Stimulated activated CD8-positive, alpha-beta memory T cell treated with anti-CD3 and anti-CD28 coated beads, Interleukin-2, amount 100 ng/mL, for 1 hour (primary cell): ENCODE measurements at places on chromosomes 5 and 9.

DNA sequence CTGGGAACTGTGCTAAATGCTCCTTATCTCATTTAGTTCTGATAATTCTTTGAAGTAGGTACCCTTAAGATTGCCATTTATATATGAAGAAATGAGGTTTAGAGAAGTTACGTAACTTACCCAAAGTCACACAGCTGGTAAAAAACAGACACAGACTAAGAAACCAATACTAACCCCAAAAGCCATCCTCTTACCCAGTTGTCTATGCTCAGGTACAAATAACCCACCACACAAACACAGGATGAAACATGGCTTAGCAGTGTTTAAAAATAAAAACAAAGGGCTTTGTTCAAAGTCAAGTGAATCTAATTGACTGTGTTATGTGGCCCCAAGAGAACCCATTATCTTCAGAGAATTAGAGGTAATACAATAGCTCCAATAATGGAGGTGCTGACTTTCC, 37.0 kb upstream of the IL7R start:
- no peak for DNase-seq

DNA sequence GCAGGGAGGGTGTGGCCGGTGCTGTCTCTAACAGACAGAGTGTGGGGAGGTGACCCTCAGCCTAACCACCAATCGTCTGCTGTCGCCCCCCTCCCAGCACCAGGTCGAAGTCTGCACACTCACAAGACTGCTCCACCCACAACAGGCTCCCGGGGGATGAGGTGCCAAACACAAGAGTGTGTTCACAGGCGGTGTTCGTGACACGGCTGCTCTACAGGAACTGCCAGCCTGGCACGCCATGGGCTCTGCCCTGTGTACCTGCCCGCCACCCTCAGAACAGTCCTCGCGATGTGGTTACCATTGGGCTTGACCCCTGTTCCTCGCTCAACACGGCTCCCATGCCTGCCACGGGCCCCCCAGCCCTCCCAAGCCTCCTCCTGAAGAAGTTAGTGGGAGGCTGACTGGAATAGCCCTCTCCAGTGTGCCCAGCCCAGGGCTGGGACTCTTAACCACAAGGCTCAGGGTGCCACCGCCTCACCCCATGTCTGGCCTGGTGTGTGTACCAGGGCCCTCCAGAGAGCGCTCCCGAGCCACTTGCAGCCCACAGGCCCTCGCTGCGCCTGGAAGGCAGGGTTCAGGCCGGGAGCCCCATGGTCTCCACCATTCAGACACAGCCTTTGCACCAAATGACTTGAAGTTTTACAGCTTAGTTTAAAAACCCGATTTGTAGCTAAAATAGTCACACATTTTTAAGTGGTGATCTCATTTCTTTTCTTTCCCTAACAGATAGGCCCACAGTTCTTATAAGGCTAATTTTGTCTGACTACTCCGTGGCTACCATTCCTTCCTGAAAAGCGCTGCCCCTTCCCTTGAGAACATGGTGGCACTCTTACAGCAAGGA, 102.5 kb downstream of the CAMSAP1 start:
- no peak for DNase-seq

DNA sequence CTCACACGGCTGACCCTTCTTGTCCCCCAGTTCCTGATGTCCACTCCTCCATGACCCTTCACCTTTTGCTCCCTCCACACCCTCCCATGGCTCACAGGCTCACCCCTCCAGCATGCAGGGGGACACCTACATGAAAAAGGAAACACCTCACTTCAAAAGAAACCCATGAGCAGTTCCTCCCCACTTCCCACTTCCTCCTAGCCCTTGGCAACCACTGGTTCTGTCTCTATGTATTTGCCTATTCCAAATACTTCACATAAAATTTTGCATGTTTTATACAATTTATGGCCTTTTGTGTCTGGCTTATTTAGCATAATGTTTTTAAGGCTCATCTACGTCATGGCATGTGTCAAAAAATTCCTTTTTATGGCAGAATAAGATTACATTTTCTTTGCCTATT, 100.2 kb upstream of the S1PR3 start:
- no peak for DNase-seq

DNA sequence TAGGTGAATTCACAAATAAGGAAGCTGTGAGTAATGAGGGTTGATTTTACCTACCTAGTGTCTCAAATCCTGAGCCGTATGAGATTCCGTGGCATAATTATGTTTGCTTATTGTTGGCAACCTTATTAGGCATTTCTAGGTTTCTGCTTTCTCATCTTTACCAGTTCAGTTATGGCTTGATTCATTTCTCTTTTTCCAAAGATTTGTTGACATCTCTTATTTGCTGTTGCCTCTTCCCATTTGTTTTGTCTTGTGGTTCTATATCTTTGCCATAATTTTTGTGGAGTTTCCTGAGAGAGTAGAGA, 470 bp downstream of the IL31RA start:
- DNase-seq = no peak

- DNase-seq = no peak
Observed at GRCh38 chr9:114429488-114429887, 41.7 kb upstream of the AKNA start.

GRCh38 chr9:4886698-4887097, 94.0 kb downstream of the RCL1 start:
- DNase-seq = no peak

DNA sequence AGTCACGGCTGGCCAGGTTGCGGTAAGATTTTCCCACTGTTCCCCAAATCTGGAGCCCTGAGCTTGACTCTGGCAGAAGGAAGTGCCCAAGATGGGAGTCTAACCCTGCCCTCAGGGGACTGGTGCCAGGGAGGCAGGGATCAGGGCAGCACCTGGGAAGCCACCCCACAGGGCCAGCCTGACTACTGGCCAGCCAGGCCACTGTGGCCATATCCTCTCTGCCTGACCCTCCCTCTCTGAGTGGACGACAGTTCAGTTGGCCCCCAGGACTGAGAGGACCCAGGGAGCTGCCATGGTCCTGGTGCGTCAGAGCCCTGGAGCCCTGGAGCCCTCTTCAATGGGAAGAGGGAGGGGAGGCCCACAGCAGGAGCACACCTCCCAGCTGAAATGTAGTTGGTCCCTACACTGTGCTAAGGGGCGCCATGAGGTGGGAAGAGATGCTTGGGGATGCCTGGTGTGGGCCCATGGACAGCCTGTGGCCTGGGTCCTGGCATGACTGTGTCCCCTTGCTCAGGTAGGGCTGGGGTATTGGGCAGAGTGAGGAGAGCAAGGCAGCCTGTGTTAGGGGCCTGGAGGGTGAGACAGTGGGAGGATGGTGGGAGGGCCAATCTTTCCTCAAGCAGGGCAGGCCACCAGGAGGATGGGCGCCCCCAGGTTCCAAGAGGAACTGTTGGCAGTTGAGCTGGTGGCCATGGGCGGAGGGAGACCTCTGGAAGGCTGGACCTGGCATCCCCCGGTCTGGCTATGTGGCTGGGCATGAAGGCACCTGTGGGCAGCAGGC, 81.1 kb downstream of the PHF2 start:
- DNase-seq = no peak

DNA sequence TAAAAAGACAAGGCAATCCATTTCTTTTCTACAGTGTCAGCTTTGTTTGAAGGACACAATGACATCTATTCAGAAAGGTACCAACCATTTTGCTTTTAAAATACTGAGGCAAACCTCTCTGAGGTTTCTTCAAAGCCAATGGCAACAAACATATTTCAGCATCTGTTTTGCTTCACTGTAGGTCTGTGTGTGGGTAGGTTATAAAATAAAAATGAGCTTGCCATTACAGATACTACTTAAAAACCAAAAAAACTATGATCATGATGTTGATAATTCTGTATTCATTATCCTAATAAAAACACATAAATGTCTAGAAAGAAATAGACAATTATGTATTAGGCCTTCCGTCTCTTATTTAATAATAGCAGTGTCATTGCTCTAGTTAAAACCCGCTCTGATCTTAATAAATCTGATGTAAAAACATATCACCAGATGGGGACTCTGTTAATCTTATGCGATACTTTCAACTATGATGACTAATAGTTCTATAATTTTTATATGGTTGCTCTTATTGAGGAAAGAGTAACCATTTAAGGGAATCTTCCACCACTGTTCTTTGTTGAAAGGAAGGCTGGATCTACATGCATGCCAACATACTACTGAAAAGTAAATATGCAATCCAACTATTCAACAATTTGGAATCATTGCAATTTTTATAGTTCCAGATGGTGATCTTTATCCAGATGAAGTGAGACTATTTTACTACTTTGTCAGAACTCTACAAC, 647.2 kb downstream of the PDE4D start:
- DNase-seq = no peak

- no peak for DNase-seq
Observed at GRCh38 chr5:38734353-38734752, 111.5 kb upstream of the OSMR start.

DNA sequence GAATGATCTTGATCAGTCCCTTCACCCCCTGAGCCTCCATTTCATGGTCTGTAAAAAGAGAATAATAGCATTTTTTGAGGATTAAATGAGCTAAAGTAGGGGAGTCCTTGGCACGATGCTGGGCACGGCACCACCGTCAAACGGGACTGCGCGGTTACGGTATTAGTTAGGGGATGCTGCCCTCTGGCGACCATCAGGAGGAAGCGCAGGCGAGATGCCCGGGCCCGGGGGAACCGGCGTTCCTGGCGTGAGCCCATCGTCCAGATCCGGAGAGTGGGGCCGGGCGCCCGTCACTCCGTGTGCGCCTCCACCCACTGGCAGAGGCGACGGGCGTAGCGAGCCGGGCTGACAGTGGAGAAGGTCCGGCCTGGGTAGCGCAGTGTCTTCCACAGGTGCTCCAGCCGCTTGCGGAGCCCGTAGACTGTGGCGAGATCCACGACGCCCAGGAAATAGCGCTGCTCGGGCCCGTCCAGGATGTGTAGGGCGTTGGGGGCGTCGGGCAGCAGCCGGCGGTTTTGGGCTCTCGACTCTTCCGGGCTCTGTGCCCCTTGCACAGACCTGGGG, 4.8 kb upstream of the ST6GALNAC4 start:
- peak; percentile 67 for DNase-seq

GRCh38 chr5:56829137-56829908, 14.0 kb downstream of the MAP3K1 start:
- no peak for DNase-seq

DNA sequence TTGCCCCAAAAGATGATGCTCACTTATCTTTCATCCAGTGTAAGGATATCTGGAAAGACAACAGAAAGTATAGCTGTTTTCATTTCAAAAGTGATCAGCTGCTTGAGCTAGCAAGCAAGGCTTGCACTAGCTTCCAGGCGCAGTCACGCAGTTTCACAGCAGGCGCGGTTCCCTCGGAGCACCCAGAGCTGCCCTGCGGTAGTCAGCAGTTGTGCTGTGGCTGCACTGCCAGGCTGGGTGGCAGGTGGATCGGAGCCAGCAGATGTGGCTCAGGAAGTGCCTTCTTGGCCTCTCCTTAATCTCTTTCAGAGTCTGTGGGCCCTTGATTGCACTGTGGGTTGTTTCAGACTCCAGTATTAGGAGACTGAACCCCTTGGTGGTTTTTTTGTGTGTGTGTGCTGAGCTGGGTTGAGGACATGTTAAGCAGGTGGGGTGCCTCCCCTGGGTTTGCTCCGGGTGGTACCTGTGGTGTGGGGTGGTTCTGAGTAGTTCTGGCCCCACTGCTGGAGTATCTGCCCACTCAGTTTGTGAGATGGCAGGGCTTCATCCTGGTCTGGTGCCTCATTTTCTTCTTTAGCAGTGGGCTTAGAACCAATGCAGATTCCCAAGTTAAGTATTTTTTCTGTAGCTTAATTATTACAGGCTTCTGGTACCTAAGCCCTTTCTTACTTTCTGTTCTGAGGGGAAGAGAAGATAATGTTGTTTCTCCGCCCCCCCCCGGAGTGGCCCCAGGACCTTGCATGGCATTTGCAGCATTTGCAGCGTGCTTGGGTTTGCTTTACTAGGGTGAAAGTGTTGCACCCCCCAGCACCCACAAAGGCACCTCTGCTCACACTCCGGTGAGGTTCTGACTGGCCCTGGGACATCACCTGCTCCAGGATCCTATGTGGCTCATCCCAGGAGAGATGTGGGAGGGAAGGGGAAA, 16.4 kb downstream of the TENT4A start:
- no peak for DNase-seq

DNA sequence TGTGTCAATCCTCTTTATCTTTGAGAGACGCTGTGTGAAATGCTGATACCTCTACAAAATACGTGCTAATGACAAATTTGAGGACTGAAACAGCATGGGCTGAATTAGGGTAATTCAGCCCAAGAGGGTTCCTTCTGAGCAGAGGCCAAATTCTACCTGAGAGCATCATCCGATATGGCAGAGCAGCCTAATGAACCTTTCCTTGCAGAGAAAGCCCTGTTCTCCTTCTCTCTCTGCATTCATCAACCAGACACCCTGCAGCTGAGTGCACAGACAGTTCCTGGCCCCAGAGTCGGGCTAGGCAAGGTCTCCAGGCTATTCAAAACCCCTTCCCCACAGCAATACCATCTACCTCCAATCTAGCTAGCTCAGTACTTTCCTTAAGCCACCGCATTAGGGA, 77.9 kb downstream of the TRIM32 start:
- no peak for DNase-seq

GRCh38 chr9:88745276-88746001, 210.5 kb downstream of the NXNL2 start:
- DNase-seq = no peak

DNA sequence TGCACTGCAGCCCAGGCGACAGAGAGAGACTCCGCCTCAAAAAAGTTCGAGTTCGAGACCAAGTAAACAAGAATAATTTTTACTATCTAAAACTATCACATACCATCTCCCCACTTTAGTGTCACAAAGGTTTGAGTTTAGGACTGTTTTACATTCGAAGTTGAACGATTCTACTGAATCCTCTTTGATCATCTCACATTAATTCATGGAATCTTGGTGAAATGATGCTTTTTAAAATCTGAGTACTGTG, 715 bp upstream of the RPS6 start:
- no peak for DNase-seq

DNA sequence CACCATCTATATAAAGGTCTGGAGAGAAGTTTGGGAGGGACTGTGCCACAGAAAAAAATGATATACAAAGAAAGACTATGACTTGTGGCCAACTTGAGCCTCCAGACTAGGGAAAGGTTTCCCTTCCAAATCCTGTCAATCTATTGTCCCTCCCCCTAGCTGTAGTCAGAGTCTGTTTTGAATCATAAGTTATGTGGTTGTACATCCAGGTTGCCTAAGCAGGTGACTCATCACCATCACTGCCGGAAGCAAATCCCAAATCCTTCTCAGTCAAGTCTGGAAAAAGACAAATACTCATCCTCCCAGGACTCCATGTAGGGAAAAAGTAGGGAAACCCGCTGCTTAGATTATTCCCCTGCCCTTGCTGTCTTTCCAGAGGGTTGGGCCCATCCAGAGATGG, 235.7 kb downstream of the CDK5RAP2 start:
- DNase-seq = no peak

DNA sequence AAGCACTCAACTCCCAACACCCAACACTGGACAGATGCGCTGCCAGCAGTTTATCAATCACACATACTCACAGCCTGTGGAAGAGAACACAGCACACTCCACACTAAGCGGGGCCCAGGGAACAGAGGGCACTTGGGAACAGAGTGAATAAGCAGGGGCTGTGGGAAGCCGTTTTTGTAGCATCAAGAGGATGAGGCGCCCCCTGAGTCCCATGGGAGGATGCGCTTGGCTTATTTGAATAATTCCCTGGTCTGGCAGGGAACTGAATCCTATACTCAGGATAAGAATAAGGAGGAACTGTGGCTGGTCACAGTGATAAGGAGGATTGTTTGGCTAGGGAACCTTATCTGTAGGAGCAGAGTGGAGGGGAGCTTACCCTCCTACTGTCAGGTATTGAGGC, 96.1 kb upstream of the DNAH5 start:
- DNase-seq = no peak

- DNase-seq = no peak
Observed at GRCh38 chr5:141617682-141618029, 1.1 kb downstream of the DIAPH1 start.

GRCh38 chr9:124889006-124889405, 27.1 kb downstream of the ARPC5L start:
- DNase-seq = no peak
